ENCODE measurements at places on chromosomes 13 and 19. TPM values are rescaled to one million over a fixed set of nuclear protein-coding genes. Genes with fewer than 3 reads are reported as not detected.

Gene CGB2
- not detected for total RNA-seq

Gene ACP5
- total RNA-seq = 16.7 TPM

Gene COLGALT1
- total RNA-seq = 43.4 TPM

Gene GRK1
- total RNA-seq = 25.6 TPM

Gene MYPOP
- total RNA-seq = 3.2 TPM

Gene CERS4
- 76.6 TPM for total RNA-seq

Gene ATCAY
- total RNA-seq = 23.2 TPM

Gene CCL25
- total RNA-seq = not detected

Gene EDDM13
- total RNA-seq = not detected

Gene PALM3
- total RNA-seq = 0.60 TPM

Gene CDK8
- total RNA-seq = 22.3 TPM

Gene CPB2
- not detected for total RNA-seq

Gene PNMA8A
- total RNA-seq = 72.3 TPM

Gene SMIM7
- total RNA-seq = 119 TPM

Gene TGDS
- total RNA-seq = 30.2 TPM

Gene NHLRC3
- total RNA-seq = 49.6 TPM

Gene DACT3
- total RNA-seq = 18.5 TPM

Gene TNNI3
- 2.1 TPM for total RNA-seq

Gene CEACAM4
- total RNA-seq = 0.44 TPM

Gene DHDH
- not detected for total RNA-seq

Gene KLK5
- 0.66 TPM for total RNA-seq

Gene RASAL3
- 0.82 TPM for total RNA-seq

Gene ZSCAN1
- total RNA-seq = 0.38 TPM

Gene CD22
- 0.66 TPM for total RNA-seq

Gene ISOC2
- total RNA-seq = 22.9 TPM

Gene PRODH2
- 0.27 TPM for total RNA-seq

Gene LSR
- total RNA-seq = 12.9 TPM

Gene WTIP
- total RNA-seq = 18.2 TPM

Gene MEF2B
- 0.33 TPM for total RNA-seq

Gene SIGLEC5
- 0.27 TPM for total RNA-seq

Gene NLRP9
- not detected for total RNA-seq

Gene HIPK4
- total RNA-seq = not detected

Gene NXNL1
- total RNA-seq = 3.6 TPM

Gene ZNF383
- total RNA-seq = 21.6 TPM

Gene PALM
- 145 TPM for total RNA-seq

Gene ZNF888
- 16.1 TPM for total RNA-seq

Gene ZNF600
- total RNA-seq = 4.2 TPM

Gene CD33
- total RNA-seq = 1.7 TPM

Gene GRIK5
- total RNA-seq = 21.4 TPM

Gene ZNF296
- total RNA-seq = 0.71 TPM

Gene GPR4
- 0.71 TPM for total RNA-seq

Gene STOML3
- not detected for total RNA-seq

Gene ZNF160
- total RNA-seq = 87.9 TPM

Gene BLVRB
- 43.0 TPM for total RNA-seq

Gene CACNG7
- 8.6 TPM for total RNA-seq

Gene FGF9
- total RNA-seq = 19.5 TPM

Gene BBC3
- 8.1 TPM for total RNA-seq

Gene TEX26
- total RNA-seq = not detected

Gene ZNF610
- total RNA-seq = 17.1 TPM

Gene RELB
- 3.6 TPM for total RNA-seq

Gene PABPC3
- total RNA-seq = 0.16 TPM

Gene PPM1N
- total RNA-seq = 2.1 TPM

Gene NEK5
- 2.5 TPM for total RNA-seq

Gene FPR1
- total RNA-seq = 1.5 TPM

Gene ENOX1
- 7.5 TPM for total RNA-seq

Gene DDX49
- 55.8 TPM for total RNA-seq

All from camera-type eye (tissue), 1 donor.